ENCODE measurements at places on chromosomes 16 and 17.

DNA sequence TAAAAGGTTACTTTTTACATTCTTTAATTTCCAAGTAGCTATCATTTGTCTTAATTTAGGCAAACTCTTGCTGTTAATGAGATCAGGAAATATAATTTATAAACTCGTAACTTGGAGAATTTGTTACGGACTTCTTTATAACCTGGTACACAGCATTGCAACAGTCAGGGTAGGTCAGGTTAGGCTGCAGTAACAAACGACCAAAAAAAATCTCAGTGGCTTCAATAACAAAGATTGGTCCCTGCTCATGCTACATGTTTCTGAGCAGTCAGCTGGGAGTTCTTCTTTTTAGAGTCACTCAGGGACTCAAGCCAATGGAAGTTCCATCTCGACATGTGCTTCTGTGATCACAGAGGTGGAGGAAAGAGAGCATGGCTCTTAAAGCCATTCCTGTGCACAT, 110.1 kb downstream of the USP31 start:
- no peak for DNase-seq

DNA sequence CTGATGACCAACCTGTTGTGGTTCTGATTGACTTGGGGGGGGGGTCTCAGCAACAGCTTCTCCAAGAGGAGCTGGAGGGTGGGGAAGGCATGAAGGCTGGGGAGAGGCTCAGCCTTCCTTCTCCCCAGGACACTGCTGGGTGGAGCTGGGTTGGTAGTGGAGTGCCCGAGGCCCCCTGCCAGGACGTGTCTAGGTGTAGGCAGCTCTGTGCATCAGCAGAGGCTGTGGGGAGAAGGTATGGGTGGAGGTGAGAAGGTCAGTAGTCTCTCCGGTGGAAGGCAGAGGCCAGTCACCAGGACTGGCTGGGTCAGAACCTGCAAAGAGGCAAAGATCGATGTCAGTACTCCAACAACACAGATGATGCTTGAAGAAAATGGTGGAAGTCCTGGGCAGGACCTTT, 3.9 kb downstream of the CHAD start:
- no peak for DNase-seq

DNA sequence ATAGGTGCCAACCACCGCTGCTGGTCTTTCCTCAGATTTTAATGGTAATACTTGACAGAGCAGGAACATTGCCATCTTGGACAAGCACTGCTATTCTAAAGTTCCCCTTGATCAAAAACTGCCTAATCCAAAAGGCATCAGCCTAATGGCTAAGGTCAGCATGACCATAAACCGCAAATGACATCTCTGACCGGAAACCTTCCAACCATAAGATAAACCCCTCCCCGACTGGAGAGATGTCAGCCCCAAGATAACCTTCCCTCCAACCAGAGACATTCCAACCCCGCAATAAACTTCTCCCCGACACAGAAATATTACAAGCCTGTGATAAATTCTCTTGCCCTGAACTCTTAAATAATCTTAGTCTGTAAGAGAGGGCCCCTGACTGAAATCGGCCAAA, 7.4 kb upstream of the DHX40 start:
- no peak for DNase-seq

- DNase-seq = no peak
Measured at GRCh38 chr17:43983515-43984411, 20.7 kb upstream of the NAGS start.

DNA sequence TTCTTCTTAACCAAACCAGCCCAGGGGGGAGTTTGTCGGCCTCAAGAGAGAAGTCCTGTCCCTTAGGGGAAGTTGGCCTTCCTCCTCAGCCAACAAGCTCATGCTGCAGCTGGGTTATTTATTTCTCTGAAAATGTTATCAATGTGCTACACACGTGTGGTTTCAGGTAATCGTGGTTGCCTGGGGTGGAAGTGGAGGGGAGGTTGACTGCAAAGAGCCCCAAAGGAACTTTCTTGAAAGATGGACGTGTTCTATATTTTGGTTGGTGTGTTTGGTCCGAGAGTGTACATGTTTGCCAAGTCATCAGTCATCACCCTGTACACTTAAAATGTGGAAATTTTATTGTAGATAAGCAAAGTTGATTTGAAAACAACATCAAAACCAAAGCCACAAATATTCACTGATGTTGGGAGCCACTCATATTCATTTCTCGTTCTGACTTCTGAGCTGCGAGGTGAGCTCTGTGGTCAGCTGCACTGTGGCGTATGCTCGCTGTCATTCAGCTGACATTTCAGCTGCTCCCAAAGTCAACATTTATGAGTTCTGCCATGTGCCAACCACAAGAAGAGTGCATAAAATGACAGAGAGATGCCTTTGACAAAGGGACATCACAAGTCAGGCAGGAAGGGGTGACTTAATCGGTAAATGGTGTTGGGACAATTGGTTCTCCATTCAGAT, 26.5 kb upstream of the ADGRG1 start:
- DNase-seq = peak; percentile 30

- peak; percentile 22 for DNase-seq
Measured at GRCh38 chr17:56707312-56708219, 114.1 kb downstream of the NOG start.

DNA sequence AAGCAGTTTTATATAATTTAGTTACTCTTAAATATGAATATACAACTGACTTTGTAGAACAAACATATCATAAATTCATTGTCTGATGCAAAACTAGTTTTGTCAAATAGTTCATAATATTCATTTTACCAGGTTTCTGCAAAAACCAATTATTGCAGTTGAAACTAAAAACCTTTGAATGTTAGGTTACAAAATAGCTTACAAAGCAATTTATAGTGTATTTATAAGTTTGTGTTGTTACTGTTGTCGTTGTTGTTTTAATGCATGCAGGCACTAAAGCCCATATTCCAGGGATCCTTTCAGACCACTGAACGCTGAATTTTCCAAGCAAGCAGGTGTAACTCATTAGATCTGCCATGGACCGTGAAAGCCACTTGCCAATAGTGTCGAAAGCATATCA, 427.6 kb downstream of the ZFHX3 start:
- DNase-seq = no peak

- peak; percentile 58 for DNase-seq
Measured at GRCh38 chr17:72691586-72691985, 400.9 kb downstream of the SLC39A11 start.

DNA sequence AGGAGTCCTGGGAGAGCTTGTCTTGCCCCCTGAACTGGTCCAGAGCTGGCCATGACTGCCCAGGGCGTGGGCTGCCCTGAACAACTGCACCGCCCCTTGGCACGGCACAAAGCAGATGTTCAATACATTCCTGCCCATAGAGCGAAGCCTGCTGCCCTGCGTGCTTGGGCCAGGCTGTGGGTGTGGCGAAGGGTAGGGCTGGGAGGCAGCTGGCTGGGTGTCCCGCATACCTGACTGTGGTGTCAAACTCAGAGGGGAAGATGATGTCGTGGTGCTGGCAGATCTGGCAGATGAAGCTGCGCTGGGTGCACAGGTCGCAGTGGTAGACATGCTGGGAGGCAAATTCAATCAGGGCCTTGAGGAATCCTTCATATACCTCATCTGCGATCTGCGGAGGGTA, 124.2 kb upstream of the SMURF2 start:
- no peak for DNase-seq

- no peak for DNase-seq
Measured at GRCh38 chr17:50039058-50039457, 16.9 kb upstream of the ITGA3 start.

DNA sequence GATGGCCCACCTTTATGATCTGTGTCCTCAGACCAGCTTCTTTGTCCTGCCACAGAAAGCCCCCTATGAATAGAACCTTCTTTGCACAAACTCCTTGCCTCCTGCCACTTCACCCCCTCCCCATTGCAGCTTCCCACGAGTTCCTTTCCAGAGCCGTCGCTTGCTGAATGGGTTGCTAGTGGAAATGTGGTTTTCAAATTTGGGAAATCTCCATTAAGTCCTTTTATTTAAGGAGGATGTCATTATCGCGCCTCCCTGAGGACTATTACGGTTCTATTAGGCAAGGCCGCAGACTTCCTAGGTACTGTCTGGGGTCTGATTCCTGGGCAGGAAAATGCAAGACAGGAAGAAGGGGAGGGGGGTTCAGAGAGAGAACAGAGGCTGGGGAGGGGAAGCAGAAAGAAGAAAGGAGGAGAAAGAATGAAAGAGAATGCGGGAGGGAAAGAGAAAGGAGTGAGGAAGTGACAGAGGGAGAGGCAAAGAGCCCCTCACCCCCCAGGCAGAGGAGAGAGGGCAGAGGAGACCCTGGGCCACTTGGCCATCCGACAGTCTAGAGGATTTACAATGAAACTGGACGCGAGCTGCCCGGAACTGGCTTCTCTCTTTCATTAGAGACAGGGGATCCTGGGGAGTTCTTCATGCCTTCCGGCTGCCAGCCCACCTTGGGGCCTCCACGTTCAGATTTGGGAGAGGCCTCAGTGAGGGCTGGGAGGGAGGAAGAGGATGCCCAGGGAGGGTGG, 31.7 kb upstream of the ETV4 start:
- no peak for DNase-seq

GRCh38 chr16:17972460-17972943, 364.0 kb downstream of the NPIPA8 start:
- DNase-seq = no peak

DNA sequence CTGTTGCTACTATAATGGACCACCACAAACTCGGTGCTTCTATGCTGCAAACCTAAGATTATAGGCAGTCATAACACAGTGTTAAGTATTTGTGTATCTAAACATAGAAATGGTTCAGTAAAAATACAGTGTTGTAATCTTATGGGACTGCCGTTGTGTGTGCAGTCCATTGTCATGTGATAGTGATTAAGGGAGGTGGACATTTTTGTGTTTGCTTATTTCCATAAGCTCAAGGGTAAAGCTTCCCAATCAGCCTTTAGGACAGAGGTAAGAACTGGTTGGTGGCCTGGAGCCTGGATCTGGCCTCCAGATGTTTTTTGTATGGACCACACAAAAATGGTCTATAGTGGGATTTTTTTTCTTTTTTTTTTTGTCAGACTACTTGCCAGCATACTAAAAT, 29.9 kb downstream of the WWOX start:
- no peak for DNase-seq

DNA sequence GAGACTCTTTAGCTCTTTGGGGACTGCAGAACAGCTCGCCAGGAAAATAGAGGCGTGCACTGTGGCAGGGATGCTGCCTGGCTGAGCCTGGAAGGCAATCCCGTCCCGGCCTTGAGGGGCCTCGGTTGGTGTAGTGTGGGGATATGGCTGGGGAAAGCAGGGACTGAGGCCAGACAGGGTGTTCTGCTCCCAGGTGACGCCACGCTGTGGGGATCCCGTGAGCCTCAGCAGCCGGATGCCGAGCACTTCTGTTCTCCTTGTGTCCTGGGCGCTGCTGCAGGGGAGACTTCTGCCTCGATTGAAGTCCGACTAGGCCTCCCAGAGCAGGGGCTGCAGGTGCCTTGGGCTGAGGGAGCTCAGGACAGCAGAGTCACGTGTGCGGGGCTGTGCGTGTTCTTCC, 72.6 kb downstream of the BANP start:
- DNase-seq = no peak

- no peak for DNase-seq
Measured at GRCh38 chr16:11596572-11597226, 10.0 kb upstream of the LITAF start.

- DNase-seq = no peak
Measured at GRCh38 chr16:25875956-25876598, 184.3 kb downstream of the HS3ST4 start.

DNA sequence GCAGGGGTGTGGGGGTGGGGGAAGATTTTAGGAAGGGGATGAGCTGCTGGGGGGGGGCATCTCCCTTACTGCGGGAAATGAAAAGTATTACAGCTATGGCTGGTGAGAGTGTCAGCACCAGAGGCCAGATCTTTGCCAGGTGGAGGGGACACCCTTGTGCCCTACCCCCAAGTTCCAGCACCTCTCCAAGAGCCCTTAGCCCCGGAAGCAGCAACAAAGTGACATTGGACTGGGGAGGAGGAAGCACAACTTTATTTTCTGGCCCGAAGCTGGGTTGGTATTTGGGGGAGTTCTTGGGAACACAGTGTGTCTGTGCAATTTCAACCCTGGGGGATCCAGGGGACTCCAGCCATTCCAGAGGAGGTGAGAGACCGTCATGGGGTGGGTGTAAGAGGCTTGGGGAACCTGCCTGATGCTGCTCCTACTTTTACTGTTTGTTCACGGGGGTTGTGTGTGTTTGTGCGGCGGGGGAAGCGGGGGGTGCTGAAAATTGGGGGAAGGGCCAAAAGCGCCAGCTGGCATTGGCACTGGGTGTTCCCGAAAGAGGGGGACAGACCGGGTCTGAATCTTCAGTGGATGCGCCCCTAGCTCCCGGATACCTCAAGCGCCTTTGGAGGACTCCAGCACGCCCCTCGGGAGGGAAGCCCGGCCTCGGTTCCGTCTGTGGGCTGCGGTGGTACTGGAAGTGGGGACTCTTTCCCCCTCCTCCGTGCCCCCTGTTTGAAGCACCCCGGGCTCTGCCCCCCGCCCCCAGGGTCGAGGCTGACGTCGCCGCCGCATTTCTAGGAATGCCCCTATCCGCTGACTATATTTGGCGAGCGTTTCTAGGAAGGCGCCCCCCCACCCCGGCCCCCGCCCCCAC, 230.3 kb downstream of the MRTFB start:
- DNase-seq = no peak

DNA sequence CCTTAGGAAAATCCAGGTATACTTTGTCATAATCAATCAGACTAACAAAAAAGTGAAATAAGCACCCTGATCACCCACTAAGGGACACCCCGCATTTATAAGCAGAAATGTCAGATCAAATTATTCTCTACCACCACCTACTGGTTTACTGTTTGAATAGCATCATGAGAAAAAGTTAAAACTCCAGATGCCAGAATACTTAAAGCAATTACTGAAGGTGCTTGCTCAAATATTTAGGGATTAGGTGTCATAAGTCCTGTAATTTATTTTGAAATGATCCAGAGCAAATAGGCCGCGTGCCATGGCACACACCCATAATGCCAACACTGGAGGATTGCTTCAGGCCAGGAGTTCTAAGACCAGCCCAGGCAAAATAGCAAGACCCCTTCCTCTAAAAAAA, 2.3 kb downstream of the TOP2A start:
- DNase-seq = peak; percentile 7

DNA sequence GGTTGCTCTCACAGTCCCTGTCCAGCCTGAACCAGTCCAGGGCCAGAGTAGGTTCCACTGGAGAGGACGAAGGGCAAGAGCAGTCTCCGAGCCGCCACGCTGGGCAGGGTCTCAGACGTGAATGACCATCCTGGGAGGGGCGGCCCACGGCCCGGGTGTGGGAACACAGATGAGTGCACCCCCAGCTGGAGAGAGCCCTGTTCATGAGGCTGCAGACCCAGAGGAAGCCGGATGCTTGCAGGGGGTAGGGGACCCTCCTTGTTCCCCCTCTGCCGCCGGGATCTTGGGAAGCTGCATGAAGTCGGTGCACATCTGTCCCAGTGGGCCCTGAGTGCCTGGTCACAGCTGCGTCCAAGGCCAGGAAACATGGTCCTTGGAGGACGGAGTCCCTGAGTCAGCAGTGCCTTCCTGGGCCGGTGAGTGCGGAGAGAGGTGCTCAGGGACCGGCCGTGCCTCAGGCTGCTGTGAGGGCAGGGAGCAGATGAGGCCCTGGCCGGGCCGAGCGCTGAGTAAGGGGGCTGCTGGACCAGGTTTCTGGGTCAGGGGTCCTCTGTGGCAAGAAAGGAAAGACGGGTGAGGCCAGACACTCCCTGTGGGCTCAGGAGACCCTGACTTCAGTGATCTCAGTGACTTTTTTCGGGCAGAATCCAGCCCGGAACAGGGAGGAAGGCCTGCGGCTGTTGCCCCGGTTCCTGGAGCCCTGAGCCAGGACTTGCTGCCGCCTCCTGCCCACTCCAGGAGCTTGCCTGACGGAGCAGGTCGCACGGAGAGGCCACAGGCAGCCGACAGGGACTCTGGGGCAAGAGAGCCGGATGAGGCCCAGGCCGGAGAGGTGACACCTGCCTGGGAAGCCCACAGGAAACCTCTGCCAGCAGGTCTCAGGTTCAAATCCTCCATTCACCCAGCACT, 45.8 kb downstream of the ACTG1 start:
- no peak for DNase-seq

- peak; percentile 95 for DNase-seq
Measured at GRCh38 chr17:42428141-42428944, 5.3 kb upstream of the CAVIN1 start.
